ENCODE measurements at places on chromosomes 2 and 18.

DNA sequence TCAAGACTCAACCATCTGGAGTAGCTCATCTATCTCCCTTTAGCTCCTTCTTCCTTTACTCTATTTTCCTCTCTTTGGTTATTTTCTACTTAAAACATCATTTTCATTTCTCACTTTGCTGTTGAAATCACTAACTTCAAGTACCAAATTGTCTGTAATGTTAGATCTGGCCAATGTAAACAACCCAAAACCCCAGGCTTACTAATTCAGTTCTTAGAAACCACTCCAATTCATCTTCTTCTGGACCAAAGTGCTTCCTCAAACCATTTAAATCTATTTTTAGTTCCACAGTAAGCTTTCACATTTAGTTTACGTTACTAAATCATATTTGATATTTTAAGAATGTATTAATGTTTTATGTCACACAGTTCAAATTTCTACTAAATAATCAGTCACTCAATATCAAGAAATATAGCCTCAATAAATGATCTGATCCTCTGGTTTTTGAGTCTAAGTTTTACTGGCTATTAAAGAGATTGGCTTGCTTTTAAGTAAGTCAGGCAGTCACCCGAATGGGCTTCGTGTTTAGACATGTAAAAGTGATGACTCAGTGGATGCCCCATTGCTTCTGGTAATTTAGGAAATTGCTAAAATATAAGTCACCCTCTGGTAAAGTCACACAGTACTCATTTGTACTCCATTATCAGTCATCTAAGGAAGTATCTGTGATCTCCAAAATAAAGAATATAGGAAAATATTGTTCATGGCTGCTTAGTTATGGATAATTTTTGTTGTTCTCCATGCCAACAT, 527.2 kb upstream of the SOX11 start:
- no peak for DNase-seq

- DNase-seq: no peak
These were observed 36.1 kb upstream of the GPR17 start for GRCh38 chr2:127609818-127610217.

DNA sequence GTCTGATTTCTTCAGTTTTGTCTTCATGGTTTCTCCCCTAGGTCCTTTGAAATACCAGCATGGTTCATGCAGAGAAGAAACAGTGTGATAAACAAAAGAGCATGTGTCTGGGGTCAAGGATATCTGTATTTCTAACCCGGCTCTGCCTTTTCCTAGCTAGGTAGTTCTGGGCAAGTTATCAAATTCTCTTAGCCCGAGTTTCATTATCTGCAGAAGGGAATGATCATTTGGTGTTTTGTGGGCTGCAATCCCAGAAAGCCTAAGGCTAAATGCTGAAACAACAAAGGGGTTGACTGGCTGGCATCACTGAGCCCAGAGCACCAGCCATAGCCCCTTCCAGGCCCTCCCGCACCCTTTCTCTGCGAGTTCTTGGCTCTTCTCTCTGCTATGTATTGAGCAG, 51.7 kb upstream of the DAPL1 start:
- DNase-seq: no peak

- no peak for DNase-seq
These were observed 67.9 kb downstream of the MRO start for GRCh38 chr18:50751947-50752346.

DNA sequence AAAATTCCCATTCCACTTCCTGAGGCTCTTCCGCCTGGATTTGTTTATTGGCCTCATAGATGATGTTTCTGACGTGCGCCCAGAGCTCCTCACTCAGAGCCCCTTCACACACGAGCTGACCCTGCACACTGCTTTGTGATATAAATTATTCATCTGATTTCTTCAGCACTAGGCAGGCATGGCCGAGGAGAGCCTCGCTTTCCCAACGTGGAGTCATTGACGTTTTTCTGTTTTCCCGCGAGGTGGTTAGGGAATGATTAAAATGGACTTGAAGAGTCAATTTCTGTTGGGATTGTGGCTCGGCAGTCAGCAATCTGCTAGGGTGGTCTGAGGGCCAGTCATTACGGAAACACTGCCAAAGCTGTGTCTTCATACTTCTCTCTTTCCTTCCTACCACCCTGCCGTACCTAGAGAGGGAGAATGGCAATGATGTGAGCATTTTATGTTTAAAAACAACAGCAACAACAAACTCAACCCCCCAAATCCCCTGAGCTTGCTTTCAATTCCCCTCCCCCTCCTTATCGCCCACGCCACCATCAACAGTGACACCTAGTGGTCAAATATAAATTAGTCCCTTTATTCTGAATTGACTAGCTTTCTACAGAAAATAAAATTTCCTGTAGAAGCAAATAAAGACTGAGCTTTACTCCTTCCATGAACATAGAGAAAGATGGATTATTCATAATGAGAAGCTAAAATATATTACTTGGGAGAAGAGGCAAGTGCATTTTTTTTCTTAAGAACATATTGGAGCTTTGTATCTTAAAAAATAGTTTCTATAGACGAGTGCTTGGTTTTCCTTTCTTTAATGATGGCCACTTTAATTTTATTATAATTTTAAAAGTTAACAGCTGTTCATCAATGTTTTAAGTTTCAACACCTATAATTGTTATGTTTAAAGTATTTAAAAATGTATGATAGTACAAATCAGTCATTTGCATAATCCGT, 285.1 kb downstream of the MTX2 start:
- DNase-seq: no peak

DNA sequence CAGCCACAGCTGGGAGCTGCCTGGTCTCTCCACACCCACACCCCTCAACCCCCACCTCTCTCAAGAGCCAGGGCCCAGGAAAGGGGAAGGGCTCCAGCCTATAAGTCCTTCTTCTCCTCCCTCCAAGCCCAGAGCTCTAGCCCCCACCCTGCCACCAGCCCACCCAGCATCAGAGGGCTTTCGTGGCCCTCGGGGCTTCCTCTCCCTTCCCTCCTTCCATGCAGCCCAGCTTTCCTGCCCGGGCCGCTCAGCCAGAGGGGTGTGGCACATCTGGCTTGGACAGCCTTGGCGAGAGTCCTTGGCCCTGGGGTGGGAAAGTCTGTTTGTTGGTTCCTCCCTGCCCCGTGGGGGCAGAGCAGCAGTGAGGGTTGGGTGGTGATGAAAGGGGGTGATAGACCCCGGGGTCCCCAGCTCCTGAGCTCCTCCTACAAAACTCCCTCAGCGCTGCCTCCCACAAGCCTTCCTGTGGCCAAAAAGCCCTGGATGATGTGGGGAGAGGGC, 7.0 kb downstream of the TNS1 start:
- DNase-seq: no peak

- no peak for DNase-seq
These were observed 108.6 kb upstream of the CCDC150 start for GRCh38 chr2:196530910-196531309.

DNA sequence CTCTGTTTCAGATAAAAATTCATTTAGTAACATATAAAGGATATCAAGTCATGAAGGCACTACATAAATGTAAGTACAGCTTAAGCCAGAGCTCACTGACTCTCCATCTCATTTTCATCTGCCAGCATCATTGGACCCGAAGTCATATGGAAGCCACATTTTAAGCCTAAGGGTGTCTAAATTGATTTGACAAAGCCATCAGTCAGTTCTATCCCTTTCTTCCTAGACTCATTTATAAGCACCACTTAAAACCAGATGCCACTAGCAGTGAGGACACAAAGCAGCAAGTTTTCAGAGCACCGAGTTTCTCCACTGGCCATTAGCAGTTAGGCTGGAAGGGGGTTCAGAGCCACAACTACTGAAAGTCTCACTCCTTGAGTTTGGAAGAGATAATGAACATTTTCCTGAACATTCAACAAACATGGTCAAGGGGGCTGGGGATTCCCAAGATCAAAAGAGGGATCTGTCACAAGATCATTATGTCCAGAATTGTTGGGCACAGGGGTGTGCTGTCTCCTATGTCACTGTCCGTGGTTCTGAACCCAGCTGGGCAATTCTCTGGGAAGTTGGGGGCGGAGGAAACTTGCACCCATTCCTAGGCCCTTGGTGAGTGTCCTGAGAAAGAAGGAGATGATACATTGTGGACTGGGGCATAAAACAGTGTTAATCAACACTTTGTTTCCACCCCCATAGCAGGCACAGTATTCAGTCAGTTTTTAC, 158.5 kb upstream of the LMAN1 start:
- no peak for DNase-seq

GRCh38 chr18:45370255-45371010, 244.8 kb upstream of the SLC14A2 start:
- DNase-seq: no peak

DNA sequence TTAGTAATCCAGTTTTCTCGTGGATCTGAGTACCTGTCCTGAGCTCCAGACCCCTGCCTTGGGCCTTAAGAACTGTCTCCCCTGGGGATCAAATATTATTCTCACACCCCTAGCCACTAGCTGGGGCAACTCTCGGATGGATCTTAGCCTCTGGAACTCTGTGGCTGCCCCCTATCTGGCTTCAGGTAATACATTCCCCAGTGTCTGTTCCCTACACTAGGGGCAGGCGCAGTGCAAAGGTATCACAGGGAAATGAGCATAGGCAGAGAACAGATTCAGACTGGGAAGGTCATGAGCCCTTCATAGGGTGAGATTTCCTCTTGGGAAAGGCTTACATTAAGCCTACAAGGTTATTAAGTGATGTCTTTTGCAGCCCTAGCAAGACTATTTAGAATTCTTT, 11.2 kb upstream of the SIX2 start:
- DNase-seq: no peak

DNA sequence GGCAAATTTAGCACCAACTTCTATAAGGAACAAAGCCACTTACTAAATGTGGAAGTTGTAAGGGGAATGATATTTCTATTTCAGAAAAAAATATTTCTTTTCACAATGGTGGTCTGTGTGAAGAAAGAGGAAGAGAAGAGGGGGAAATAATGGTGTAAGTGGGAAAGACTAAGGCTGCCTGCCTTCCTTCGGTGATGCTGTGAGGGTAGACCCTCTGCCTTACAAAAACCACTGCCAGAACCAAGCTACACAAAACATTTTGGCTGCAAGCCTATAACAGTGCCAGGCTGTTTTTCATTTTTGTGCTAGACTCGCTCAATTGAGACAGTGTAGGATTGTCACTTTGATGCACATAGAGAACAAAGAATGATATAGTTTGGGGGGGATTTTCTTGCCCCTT, 286.6 kb downstream of the ZEB2 start:
- DNase-seq: no peak

GRCh38 chr18:62877411-62878221, 162.3 kb downstream of the PHLPP1 start:
- no peak for DNase-seq

DNA sequence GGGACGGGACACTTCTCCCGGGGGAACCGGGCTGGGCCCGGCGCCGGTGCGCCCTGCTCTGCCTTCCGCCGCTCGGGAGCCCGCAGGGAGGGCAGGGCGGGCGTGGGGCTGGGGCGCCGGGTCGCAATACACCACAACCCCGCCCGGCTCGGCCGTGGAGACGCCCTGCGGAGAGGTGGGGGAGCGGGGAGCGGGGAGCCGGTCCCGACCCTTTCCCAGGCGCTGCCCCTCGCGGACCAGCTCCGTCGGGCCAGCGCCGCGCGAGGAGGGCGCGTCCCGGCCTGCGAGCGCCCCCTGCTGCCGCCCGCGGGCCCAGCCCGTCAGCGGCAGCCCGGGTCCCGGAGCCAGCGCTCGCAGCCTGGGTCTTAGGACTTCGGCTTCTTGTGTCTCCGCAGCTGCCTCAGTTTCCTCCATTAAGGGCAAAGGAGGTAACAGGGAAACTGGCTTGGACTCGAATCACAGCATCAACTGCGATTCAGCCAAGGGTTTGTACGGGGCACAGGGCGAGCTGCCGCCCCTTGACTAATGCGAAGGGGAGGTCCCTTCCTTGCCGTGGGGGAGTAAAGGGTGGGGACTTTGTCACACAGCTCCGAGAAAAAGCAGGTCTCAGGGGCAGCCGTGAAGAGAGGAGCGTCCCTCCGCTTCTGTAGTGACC, 635 bp upstream of the ADRA2B start:
- peak; percentile 51 for DNase-seq

DNA sequence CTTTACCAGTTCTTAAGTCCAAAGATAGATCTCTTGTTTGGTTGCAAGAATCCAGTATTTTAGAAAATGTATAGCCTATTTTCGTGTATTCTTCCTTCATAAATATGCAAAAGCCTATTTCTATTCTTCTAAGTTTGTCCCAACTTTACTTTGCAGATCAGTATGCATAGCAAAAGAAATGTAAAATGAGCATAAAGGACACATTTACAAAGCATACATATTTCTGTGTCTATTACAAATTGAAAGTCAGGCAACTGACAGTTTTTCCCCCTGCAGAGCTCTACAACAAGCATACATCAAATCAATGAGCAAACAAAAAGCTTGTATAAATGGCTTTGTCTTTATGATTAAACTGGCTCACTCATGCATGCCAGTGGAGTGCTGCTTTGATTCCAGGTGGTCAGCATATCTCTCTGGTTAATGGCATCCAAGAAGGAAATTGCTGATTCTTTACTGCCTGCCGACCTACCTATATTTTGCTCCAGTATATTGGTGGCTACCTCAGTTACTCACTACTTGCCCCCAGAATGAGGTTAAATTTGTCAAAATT, 10.0 kb upstream of the VPS54 start:
- DNase-seq: no peak

All from T-helper 2 cell (primary cell).